ENCODE measurements at places on chromosomes 5 and 9. TPM values are rescaled to one million over a fixed set of nuclear protein-coding genes. Genes with fewer than 3 reads are reported as not detected.

Gene GABRA1
- total RNA-seq, result not detected

Gene LAMC3
- total RNA-seq, result 2.6 TPM

DNA sequence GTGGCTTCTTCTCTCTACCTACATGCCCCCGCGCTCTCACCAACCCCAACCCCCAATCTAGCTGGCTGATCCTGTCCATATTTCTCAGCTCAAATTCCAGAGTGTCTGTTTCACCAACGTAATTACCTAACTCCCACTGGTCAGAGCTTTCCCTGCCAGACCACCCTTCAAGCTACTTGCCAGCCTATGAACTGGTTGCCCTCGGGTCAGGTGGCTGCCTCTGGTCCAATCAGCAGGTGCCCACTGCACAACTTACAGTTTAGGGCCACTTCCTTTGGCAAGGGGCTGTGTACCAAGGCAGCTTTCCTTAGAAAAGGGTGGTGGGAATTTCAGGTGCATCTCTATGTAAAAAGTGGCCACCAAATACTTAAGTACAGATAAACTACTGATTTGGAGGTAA lies 92.2 kb upstream of the SLC30A5 start:
- DNase-seq, result no peak

- DNase-seq, result no peak
Observed at GRCh38 chr9:75691408-75691807, 199.1 kb upstream of the PCSK5 start.

DNA sequence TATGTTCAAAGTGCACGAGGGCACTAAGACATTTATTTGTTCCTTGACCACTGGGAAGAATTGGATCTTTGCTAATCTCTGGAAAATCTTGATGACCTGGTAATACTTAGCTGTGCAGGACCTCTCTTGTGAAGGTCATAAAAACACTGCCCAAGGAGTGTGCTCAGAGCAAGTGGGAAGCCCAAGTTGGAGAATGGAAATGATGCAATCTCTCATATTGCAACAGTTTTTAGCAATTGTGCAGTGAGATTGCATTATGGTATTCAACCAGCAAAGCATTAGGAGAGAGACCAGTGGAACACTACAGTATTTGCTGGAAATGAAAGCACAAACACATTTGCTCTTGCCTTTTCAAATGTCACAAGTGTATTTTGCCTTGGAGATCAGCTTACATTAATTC lies 34.5 kb downstream of the TXNDC8 start:
- no peak for DNase-seq

Gene QRFP
- not detected for total RNA-seq

All from uterus (tissue), 4 donors.